Chondrocyte (in vitro differentiated cells): ENCODE measurements at places on chromosomes 1 and 21.
A peak's percentile ranks its signal among the peaks of the same experiment; 100 is the strongest.

- peaks cover 57% of the 10 kb centered on the region for H3K4me1 ChIP-seq
- H3K4me3 ChIP-seq = no peak overlapping the region
- no peak for DNase-seq
- no peaks in the 10 kb centered on the region for H3K36me3 ChIP-seq
- no peaks in the 10 kb centered on the region for H3K27me3 ChIP-seq
- peak overlapping the region; percentile 96 for H3K27ac ChIP-seq
Measured at GRCh38 chr1:94044290-94044790, 76.6 kb downstream of the ABCA4 start.

DNA sequence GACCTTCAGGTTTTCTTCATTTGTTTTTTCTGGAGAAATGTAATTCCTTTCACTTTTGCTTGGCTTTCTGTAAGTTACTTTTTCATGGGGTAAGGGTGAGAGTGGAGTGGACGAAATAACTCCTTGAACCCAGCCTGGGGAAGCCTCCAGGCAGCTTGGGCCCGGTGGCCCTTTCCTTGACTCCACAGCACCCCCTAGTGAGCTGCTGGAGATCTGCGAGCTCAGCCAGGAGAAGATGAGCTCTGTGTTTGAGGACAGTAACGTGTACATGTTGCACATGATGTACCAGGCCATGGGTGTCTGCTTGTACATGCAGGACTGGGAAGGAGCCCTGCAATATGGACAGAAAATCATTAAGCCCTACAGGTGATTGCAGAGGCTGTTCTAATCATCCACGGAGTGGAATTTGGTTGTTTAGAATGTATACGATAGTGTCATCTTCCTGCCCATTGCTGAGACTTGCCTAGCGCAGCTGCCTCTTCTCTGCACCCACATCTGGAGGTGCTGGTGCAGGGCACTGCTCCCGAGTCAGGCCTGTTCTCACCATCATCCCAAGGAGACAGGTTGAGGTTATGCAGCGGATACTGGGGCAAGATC is 51.0 kb downstream of the SMYD2 start:
- no peak for DNase-seq
- H3K4me1 ChIP-seq = peaks cover 32% of the 10 kb centered on the region
- peak overlapping the region; percentile 77 for H3K27ac ChIP-seq

GRCh38 chr1:230031131-230031530 is 35.9 kb upstream of the GALNT2 start:
- H3K27ac ChIP-seq = no peak overlapping the region
- peaks cover 2% of the 10 kb centered on the region for H3K36me3 ChIP-seq
- no peak for DNase-seq

- H3K4me1 ChIP-seq = peaks cover 2% of the 10 kb centered on the region
- no peaks in the 10 kb centered on the region for H3K36me3 ChIP-seq
- no peak for DNase-seq
Measured at GRCh38 chr1:160162931-160163330, 11.5 kb downstream of the ATP1A4 start.
